HCT116 (cell line): ENCODE measurements at places on chromosomes 7 and 10. TPM values are rescaled to one million over a fixed set of nuclear protein-coding genes. Genes with fewer than 3 reads are reported as not detected.

DNA sequence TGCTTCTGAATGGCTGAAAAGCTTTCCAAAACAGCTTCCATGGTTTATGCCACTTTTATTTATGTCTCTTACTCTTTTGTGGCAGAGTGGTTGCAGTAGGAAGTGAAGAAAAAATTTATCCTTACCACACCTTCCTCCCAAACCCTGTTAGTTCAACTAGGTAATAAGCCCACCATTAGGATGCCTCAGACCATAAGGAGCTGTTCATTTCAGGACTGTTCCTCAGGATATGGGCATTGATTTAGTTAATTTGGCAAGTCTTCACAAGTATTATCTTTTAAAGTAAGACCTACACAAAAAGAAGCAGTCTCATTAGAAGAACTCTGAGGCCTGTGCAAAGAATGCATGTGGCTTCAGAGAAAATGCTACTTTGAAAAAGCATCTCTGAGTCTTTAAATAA is 82.9 kb upstream of the PDLIM1 start:
- no peaks in the 10 kb centered on the region for H3K36me3 ChIP-seq
- no peak overlapping the region for H3K27ac ChIP-seq
- no peaks in the 10 kb centered on the region for H3K4me1 ChIP-seq
- H3K27me3 ChIP-seq, result 0 out of 2 replicates have a peak, but pooled peaks cover 8% of the 10 kb centered on the region
- no peak overlapping the region for H3K4me3 ChIP-seq

- DNase-seq, result no peak
- peaks cover 43% of the 10 kb centered on the region for H3K27me3 ChIP-seq
- H3K36me3 ChIP-seq, result no peaks in the 10 kb centered on the region
- H3K4me1 ChIP-seq, result no peaks in the 10 kb centered on the region
Measured at GRCh38 chr7:159112136-159113011, 32.3 kb downstream of the VIPR2 start.

GRCh38 chr10:119336599-119336998 is 129.2 kb downstream of the GRK5 start:
- DNase-seq, result no peak
- no peaks in the 10 kb centered on the region for H3K36me3 ChIP-seq
- no peaks in the 10 kb centered on the region for H3K27me3 ChIP-seq

DNA sequence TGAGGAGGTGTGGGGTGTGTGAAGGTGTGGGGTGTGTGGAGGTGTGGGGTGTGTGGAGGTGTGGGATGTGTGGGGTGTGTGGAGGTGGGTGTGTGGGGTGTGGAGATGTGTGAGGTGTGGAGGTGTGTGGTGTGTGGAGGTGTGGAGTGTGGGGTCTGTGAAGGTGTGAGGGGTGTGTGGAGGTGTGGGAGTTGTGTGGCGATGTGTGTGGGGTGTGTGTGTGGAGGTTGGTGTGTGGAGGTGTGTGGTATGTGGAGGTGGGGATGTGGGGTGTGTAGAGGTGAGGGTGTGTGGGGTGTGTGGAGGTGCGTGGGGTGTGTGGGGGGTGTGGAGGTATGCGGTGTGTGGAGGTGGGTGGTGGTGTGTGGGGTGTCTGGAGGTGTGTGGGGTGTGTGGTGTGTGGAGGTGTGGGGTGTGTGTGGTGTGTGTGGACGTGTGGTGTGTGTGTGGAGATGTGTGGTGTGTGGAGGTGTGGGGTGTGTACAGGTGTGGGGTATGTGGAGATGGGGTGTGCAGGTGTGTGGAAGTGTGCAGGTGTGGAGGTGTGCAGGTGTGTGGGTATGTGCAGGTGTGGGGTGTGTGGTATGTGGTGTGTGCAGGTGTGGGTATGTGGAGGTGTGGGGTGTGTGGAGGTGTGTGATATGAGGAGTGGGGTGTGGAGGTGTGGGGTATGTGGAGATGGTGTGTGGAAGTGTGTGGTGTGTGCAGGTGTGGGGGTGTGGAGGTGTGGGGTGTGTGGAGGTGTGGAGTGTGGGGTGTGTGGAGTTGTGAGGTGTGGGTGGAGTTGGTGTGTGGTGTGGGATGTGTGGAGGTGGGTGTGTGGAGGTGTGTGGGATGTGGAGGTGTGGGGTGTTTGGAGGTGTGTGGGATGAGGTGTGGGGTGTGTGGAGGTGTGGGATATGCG is 34.5 kb downstream of the SPDYE17 start:
- H3K27ac ChIP-seq, result no peak overlapping the region
- DNase-seq, result no peak
- H3K4me3 ChIP-seq, result no peak overlapping the region
- H3K36me3 ChIP-seq, result no peaks in the 10 kb centered on the region; the same call in 1 of the 2 replicates
- no peaks in the 10 kb centered on the region for H3K4me1 ChIP-seq
- H3K27me3 ChIP-seq, result no peaks in the 10 kb centered on the region

- H3K4me3 ChIP-seq, result no peak overlapping the region
- no peaks in the 10 kb centered on the region for H3K4me1 ChIP-seq
- H3K36me3 ChIP-seq, result no peaks in the 10 kb centered on the region
- H3K27ac ChIP-seq, result no peak overlapping the region
- no peaks in the 10 kb centered on the region for H3K27me3 ChIP-seq
Measured at GRCh38 chr7:157544226-157544625, 207.4 kb downstream of the DNAJB6 start.

GRCh38 chr7:129098409-129099084 is 43.6 kb upstream of the TNPO3 start:
- H3K4me1 ChIP-seq, result no peaks in the 10 kb centered on the region
- no peak overlapping the region for H3K4me3 ChIP-seq
- no peaks in the 10 kb centered on the region for H3K27me3 ChIP-seq
- no peak overlapping the region for H3K27ac ChIP-seq
- no peaks in the 10 kb centered on the region for H3K36me3 ChIP-seq

Gene SPDYE16
- total RNA-seq, result not detected

DNA sequence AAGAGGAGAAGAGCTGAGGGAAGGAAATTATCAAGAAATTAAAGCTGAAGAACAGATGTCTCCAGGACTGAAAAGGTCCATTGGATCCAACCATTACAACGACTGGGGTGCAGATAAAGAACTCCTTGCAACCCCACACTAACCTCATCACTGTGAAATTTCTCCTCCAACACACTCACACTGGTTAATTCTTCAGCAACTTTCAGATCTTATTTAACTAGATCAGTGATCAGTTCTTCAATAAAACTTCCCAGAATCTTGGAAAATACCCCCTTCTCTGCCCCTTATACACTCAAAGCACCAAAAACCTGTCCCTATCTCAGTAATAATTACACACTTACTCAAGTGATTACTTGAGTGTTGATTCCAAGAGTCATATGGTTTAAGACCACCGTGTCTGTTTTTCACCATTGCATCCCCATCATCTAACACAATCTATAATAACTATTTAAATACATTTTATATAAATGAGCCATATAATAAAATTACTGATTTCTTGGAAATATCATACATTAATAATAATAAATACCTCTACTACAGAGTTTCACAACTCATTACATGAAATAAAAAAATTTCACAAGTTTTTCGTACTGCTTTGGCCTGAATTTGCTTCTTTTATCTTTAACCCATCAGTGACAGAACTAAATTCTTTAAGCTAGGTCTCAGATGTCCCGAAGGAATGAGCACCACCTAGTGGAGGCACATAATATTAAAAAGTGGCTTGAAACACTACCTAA is 123.7 kb downstream of the MPP7 start:
- H3K4me3 ChIP-seq, result peak overlapping the region; percentile 42
- peak overlapping the region; percentile 94 for H3K27ac ChIP-seq
- H3K27me3 ChIP-seq, result no peaks in the 10 kb centered on the region
- no peaks in the 10 kb centered on the region for H3K36me3 ChIP-seq
- H3K4me1 ChIP-seq, result peaks cover 79% of the 10 kb centered on the region

- DNase-seq, result no peak
- H3K27me3 ChIP-seq, result peaks cover 13% of the 10 kb centered on the region; the same call in 1 of the 2 replicates
- no peaks in the 10 kb centered on the region for H3K36me3 ChIP-seq
- no peaks in the 10 kb centered on the region for H3K4me1 ChIP-seq
Measured at GRCh38 chr10:85175635-85176034, 847.2 kb downstream of the CCSER2 start.

Gene LRGUK
- total RNA-seq, result 0.49 TPM

GRCh38 chr7:82598958-82599357 is 155.4 kb upstream of the CACNA2D1 start:
- H3K27ac ChIP-seq, result no peak overlapping the region
- H3K27me3 ChIP-seq, result no peaks in the 10 kb centered on the region
- H3K36me3 ChIP-seq, result no peaks in the 10 kb centered on the region

DNA sequence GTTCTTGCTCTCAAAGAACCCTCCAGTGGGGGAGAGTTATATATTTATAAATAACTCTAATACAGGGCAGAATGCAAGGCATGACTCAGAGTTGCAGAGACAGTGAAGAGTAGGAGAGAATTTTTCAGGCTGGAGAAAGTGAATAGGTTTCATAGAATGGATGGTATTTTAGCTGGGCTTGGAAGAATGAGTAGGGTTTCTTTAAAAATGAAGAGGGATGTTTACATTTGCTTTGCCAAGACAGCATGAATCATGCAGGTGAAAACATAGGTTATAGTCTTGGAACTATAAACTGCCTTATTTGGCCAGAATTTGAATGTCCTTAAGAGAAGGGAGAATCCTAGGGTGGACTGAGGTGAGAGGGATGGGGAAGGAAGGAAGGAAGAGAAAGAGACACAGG is 124.8 kb downstream of the CPED1 start:
- no peak for DNase-seq
- no peak overlapping the region for H3K27ac ChIP-seq
- H3K36me3 ChIP-seq, result no peaks in the 10 kb centered on the region
- no peaks in the 10 kb centered on the region for H3K27me3 ChIP-seq
- no peaks in the 10 kb centered on the region for H3K4me1 ChIP-seq

Gene CRYGN
- not detected for total RNA-seq

DNA sequence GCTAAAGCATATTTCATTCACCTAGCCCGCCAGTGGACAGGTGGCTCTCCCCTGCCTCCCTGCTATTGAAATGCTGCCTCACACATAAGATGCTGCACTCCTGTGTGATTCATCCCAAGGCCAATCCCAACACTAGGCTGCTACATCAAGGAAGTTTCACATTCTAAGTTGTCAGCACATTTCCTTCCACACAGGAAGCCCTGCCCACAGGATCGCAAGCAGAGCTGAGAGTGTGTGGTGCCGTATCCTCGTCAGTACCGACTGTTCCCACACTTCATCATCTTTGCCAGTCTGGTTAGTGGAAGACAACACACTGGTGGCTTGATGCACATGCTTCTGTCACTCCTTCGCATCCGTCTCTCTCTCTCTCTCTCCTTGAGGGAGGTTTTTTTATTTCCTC is 194.3 kb upstream of the PPP2R2D start:
- H3K36me3 ChIP-seq, result no peaks in the 10 kb centered on the region
- H3K4me3 ChIP-seq, result no peak overlapping the region
- H3K27me3 ChIP-seq, result no peaks in the 10 kb centered on the region
- H3K4me1 ChIP-seq, result no peaks in the 10 kb centered on the region
- no peak for DNase-seq
- no peak overlapping the region for H3K27ac ChIP-seq

Gene CDNF
- 1.1 TPM for total RNA-seq

Gene C10orf105
- not detected for total RNA-seq

Gene MPP7
- 64.5 TPM for total RNA-seq

Gene YKT6
- total RNA-seq, result 84.8 TPM

DNA sequence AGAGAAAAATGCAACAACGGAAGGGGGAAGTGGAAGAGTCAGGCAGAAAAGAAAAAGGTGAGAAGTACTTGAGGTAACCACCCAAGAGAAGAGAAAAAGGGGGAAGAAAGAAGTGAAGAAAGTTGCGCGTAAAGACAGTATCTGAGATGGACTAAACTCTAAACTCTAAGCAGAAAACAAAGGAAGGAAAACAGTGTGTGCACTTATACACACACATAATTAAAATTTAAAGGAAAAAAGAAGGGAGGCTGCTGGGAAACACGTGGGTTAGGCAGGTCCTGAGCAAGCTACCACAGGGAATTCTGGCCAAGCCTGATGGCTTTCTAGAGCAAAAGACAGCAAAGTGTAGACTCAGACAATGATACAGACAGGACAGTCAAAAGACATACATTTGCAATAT is 78.0 kb downstream of the UBE2H start:
- H3K4me3 ChIP-seq, result no peak overlapping the region
- peaks cover 5% of the 10 kb centered on the region; the same call in 1 of the 2 replicates for H3K36me3 ChIP-seq
- no peaks in the 10 kb centered on the region for H3K27me3 ChIP-seq
- peak overlapping the region; percentile 71; the same call in 1 of the 2 replicates for H3K27ac ChIP-seq
- no peak for DNase-seq

- H3K27ac ChIP-seq, result no peak overlapping the region; the same call in 1 of the 2 replicates
- no peak for DNase-seq
- no peak overlapping the region for H3K4me3 ChIP-seq
- no peaks in the 10 kb centered on the region for H3K36me3 ChIP-seq
- H3K4me1 ChIP-seq, result peaks cover 67% of the 10 kb centered on the region
- H3K27me3 ChIP-seq, result no peaks in the 10 kb centered on the region
Measured at GRCh38 chr10:70564901-70565351, 37.6 kb downstream of the PRF1 start.

GRCh38 chr7:28649189-28649588 is 236.9 kb downstream of the CREB5 start:
- H3K4me3 ChIP-seq, result no peak overlapping the region
- H3K36me3 ChIP-seq, result no peaks in the 10 kb centered on the region
- H3K27me3 ChIP-seq, result peaks cover 21% of the 10 kb centered on the region
- no peak for DNase-seq
- no peaks in the 10 kb centered on the region for H3K4me1 ChIP-seq

Gene LBX1
- total RNA-seq, result not detected

Gene PON1
- total RNA-seq, result 0.20 TPM

DNA sequence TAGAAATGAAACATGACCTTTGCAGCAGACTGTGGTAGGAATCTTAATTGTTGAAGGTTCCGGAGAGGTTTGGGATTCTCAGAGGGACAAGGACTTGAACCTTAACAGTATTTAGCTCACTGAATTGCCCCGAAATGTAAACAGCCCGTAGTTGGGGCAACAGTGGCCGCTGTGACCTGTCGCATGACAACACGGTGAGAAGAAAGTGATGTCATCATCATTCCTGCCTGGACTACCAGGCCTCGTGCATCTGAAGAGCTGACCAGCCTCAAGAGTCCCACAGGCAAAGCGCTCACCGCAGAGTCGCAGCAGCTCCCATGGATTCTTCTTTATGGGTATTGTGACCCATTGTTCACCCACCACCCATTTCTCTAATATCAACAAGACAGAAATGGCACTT is 250.6 kb downstream of the KLF6 start:
- peaks cover 43% of the 10 kb centered on the region for H3K4me1 ChIP-seq
- no peak for DNase-seq
- H3K36me3 ChIP-seq, result no peaks in the 10 kb centered on the region
- H3K27me3 ChIP-seq, result no peaks in the 10 kb centered on the region
- H3K27ac ChIP-seq, result no peak overlapping the region

DNA sequence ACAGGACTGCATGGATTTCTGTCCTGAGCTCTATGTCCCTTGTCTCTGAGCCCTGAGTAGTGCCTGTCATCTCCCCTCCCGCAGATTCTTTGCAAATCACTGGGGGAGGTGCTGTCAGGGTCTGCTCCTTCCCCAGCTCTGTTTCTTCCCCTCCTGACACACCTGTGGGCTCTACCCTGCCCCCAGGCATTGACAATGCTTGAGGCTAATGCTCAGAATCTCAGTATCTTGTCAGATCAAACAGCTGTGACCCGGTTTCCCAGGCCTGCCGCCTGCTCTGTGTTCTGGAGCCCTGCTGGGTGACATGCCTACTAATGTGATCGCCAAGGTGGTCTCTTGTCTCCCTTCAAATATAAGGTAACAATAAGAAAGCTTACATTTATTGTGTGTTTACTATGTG is 209.0 kb downstream of the POU6F2 start:
- no peak overlapping the region for H3K4me3 ChIP-seq
- no peak overlapping the region for H3K27ac ChIP-seq
- no peaks in the 10 kb centered on the region for H3K4me1 ChIP-seq
- H3K27me3 ChIP-seq, result peaks cover 19% of the 10 kb centered on the region
- DNase-seq, result no peak
- no peaks in the 10 kb centered on the region for H3K36me3 ChIP-seq
